ENCODE measurements at places on chromosomes 16 and 17. TPM values are rescaled to one million over a fixed set of nuclear protein-coding genes. Genes with fewer than 3 reads are reported as not detected.

The NLK gene
- 0.06 TPM for polyA plus RNA-seq

The ARL17B gene
- polyA plus RNA-seq, result 15.2 TPM

DNA sequence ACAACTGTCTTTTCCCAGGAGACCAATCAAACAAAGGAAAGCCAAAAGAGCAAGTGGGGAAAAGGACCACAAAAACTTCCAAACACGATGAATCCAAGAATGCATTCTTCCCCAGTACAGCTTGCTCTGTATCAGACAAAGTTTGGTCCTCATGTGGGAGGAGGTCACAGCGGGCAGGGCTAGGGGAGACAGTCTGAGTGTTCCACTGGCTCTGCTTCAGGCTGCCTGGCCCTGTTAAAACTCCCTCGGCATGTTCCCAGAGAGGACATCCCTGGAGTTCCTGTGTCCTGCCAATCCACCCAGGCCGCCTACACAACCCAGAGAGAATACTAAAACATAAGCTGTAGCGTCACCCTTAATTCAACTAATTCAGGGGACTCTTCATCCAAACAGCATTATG lies 415.1 kb upstream of the DYNLRB2 start:
- DNase-seq, result no peak

The DNAH9 gene
- polyA plus RNA-seq, result not detected

DNA sequence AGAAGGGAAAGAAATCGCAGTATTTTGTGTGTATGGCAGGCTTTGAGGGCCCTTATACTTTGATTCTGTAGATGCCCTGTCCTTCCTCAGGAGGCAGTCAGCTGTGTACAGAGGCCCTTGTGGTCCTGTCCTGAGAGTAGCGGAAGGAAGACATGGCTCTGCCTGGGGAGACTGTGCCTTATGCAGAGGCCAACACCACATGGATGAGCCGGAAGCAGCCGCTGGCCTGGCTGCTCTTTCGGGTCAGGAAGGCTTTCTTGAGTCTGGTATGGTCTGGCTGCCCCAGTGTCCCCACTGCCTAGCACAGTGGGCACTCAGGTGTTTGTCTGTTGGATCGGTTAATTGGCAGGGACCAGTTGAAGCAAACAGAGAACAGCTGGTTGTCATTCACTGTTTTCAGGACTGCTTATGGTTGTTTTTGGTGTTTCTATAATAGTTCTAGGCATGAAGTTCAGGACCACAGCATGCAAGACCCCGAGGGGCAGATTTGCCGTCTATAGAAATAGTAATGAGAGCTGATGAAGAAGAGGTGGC lies 12.4 kb downstream of the USP10 start:
- no peak for DNase-seq

DNA sequence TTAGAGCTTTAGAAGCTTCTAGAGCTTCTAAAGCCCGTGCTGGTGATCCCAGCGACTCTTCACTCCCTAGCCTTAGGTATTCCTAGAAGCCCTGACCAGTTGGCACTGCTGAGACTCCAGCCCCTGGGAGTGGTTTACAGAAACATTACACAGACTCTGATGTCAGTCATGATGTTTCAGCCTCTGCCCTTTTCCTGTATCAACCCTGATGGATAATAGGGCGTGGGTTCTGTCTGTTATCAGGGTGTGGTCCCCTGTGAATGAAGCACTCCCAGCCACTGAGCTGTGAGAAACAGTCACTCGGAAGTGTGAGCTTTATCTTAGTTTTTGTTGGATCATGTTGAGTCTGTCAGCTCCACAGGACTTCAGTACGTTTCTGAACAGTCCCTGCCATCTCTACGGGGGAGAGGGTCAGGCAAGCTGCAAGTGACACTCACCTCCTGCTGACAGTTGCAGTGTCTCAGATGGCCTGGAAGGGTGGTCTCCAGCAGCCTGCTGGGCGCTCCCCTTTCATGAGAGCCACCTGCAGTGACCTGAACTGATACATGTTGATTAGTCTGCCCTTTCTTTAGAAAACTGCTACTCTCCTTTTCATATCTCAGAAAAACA lies 12.8 kb downstream of the GOSR2 start:
- no peak for DNase-seq

The TBC1D3C gene
- not detected for polyA plus RNA-seq

GRCh38 chr17:54795046-54795445 lies 105.6 kb upstream of the TOM1L1 start:
- DNase-seq, result no peak

- DNase-seq, result no peak
Observed at GRCh38 chr17:4214157-4214556, 49.6 kb downstream of the ANKFY1 start.

- DNase-seq, result no peak
Observed at GRCh38 chr17:81516439-81516838, 3.8 kb upstream of the ACTG1 start.

DNA sequence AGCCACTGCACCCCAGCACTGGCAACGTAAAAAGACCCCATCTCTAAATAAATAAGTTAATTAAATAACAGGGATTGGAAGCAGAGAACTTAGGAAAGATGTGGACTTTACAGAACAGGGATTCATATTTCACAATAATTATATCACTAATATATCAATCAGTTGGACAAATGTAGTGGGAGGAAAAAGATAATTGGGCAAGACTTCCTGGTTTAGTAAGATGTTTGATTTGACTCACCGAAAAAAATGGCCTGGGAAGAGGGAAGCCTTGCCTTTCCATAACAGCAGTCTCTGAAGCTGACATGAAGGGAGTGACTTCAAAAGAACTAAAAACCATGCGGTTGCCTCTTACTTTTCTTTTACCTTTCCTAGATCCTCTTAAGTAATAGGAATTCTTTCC lies 15.2 kb upstream of the C17orf78 start:
- DNase-seq, result no peak

The ATP2C2 gene
- polyA plus RNA-seq, result not detected

GRCh38 chr16:50469744-50470321 lies 78.4 kb upstream of the NKD1 start:
- DNase-seq, result no peak
